ENCODE measurements at places on chromosomes 4 and X.

- DNase-seq, result no peak
These were observed 272.2 kb upstream of the CASK start for GRCh38 chrX:42195506-42195905.

DNA sequence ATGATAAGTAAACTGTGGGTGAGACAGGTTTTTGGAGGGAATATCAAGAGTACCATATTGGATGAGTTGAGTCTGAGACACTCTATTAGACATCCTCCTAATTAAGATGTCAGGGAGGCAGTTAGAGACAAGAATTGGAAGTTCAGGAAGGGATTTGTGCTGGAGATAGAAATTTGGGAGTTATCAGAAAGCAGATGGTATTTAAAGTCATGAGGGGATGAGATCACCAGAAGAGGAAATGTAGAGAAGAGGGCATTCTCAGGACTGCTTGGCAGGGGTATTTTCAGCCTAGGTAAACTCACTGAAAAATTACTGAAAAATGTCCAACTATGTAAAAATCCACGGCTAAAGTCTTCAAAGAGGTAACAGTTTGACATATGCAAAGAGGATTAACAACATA lies 161.6 kb upstream of the PGRMC2 start:
- DNase-seq, result no peak

DNA sequence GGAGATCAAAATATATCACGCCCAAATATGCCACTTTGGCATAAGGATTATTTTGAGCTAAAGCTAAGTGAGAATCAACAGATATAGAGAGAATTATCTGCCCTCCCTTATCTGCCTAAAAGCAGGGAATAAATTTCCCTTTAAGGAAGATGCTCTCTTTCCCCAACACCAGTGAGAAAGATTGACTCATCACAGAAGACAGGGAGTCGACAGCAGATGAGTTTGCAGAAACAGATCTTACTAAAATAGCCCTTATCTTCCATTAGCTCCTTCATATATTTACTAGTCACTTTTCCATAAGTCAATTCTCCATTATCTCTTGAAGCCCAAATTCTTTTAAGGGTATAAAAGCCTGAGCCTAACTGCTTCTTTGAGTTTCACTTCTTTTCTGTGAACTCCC lies 156.6 kb downstream of the CAMK2D start:
- DNase-seq, result no peak

DNA sequence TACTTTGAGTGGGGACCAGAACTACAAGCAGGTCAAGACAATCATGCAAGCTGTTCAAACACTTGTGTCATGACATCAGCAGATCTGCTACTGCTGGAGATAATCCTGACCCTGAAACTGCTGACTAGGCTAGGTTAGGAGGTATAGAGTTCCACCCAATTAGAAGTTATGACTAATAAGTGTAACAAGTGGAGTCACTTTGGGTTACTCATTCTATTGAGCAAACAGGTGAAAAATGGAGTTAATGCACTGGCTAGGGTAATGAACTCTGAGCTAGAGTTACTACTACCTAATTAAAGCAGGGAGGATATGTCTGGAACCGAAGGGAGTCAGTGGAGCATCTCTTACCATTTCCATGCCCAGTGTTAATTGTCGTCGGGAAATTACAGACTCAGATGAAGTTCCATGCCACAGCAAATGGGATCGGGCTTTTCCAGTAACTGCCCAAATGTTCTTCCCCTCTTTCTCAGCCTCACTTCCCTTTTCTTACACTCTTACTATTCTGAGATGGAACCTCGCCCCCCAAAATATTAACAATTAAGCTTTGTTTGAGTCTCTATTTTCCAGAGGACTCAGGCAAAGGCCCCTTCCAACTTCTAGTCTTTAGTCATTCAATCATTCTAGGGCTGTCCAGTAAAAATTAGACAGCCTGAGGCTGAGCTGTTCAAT lies 19.8 kb upstream of the MANBA start:
- peak; percentile 39 for DNase-seq

GRCh38 chr4:162475246-162475645 lies 311.4 kb upstream of the FSTL5 start:
- no peak for DNase-seq
